NCI-H446 (cell line): ENCODE measurements at places on chromosomes 3 and 15.

DNA sequence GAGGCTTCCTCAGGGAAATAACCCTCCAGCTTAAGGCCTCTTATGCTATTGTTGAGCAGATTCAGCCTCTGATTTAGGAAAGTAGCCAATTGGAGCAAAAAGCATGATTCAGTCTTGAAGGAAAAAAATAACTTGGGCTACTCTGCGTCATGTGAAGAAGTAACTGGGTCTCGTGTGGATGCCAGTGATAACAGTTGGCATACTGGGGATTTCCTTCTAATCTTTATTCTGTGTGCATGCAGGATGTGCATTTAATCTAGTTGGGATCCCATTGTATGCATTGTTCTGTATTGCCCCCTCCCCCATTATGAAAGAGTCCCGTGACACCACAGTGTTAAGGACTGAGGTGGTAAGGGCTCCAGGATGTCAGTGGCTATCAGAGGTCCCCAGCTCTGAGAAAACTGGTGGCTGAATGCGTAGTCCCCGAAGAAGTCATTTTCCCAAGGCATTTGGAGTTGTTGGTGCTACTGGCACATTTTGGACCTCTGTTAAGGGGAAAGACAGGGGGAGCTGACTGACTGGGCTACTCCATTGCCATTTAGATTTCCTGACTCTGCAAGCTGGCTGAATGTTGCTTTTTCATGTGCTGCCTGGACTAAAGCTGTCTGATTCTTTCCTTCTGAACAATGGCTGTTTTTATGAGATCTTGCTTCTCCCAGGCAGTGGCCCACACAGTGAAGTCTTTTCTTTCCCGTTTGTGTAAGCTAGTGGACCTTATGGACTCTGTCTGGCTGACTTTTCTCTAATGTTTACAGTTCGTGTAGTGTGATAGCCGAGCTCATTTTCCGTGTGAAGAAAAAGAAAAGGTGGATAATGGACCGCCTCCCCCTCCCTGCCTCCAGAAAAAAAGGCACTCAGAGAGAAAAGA is 38.4 kb upstream of the TRAK1 start:
- DNase-seq, result no peak

DNA sequence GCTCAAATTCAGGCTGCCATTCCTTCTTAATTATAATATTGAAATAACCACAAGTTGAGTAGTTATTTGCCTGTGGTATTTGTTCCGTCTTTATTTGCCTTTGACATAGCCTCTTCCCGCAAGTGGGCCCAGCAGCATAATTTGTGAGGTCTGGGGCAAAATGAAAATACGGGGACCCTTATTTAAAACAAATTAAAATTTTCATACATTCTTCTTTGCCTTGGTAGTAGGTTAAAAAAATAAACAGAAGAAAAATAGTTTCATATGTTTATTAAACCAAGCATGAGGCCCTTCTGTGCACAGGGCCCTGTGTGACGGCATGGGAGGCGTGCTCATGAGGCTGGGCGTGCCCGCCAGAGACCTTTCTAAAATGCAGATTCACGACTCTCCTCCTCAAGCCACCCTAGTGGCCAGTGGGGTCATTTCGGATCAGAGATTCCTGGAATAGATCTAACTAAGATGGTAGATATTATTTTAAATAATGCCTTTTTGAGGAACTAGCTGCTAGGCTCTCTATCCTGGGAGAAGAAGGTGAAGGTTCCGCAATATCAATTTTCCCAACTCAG is 35.4 kb downstream of the MASP1 start:
- DNase-seq, result no peak

DNA sequence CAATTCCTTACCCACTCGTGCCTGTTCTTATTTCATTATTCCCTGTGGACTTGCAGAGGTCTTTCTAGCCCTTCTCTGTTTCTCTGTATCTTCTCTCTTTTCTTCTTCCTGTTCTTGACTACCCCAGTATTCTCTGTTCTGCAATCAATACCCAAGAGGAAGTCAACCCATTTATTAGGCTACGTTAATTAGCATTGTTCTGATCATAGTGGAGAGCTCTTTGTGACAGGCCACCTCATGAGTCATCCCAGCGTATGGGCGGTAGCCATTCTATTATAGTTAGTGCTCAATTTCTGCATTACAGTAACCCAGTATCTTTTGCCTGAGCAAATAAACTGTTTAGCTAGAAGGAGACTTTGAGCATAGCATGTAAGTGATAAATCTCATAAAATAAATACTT is 259.5 kb upstream of the GRM7 start:
- DNase-seq, result no peak

DNA sequence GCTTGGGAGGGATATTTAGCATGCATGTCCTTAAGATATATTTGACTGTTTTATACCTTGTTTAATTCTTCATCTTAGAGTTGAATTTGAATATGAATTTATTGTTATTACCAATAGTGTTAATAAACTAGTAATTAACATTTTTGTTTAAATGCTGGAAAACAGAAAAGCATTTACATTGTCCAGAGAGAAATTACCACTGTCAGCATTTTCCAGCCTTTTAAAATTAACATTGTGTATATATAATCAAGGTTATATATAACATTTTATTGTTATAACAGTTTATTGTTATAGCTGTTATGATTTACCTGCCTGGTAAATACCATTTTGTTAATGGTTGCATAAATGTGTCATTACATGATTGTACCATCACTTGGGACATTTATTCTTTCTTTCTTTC is 8.0 kb upstream of the P4HTM start:
- DNase-seq, result no peak

DNA sequence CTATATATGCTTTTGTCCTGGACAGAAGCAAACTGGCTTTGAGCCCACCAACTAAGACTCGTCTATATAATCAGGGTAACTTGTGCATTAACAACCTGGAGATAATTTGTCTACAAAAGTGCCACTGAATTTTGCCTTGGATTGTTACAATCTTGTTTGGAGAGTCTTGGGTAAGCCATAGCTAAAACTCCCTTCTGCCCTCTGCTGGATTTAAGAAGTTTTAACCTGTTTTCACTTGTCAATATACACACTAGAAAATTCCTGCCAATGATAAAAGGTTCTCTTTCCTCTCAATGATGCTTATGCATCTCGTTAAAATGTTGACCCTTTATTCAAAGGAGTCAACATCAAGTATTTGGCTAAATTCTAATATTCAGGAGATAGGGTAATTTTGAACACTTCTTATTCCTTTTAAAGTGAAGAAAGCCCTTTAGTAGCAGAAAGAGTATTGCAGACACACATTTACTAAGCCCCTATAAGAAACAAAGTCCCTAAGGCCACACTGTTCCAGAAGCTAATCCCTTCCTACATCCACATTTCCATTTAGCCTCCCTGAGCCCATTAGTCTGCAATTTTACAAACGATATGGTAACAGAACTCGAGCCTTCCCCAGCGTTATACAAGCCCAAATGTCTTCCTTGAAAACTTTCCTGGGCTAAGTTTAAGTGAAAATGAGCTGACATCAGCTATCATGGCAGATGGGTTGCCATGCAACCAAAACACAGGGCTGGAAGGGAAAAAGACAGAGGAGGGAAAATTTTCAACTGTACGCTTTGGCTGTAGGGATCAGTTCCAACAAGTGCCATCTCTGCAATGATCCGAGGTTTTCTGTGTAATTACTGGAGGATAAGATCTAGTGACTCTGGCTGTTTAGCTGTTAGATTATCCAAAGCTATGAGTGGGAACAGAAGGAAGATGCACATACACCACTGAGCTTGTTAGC is 75.9 kb upstream of the FGF12 start:
- DNase-seq, result no peak

DNA sequence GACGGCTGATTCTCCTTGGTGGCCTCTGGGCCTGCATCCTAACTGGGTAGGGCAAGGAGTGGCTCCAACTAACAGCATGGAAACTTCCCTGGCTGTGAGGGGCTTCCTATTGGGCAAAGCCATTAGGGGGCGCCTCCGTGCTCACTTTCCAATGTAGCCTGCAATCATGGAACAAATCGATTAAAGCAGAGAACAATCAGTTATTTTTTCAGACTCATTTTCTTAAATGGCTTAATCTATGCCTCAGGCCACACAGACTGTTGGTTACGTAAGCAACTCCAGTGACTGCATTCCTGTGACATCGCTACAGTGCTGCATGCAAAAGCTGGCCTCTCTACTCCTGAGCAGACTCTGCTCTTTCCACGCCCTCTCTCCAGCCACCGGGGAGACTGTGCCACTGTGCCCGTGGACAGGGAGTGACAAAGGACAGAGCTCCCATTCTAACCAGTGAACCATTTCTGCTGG is 278.9 kb downstream of the KLF13 start:
- DNase-seq, result no peak

GRCh38 chr3:196661400-196661799 is 21.9 kb downstream of the NRROS start:
- no peak for DNase-seq

DNA sequence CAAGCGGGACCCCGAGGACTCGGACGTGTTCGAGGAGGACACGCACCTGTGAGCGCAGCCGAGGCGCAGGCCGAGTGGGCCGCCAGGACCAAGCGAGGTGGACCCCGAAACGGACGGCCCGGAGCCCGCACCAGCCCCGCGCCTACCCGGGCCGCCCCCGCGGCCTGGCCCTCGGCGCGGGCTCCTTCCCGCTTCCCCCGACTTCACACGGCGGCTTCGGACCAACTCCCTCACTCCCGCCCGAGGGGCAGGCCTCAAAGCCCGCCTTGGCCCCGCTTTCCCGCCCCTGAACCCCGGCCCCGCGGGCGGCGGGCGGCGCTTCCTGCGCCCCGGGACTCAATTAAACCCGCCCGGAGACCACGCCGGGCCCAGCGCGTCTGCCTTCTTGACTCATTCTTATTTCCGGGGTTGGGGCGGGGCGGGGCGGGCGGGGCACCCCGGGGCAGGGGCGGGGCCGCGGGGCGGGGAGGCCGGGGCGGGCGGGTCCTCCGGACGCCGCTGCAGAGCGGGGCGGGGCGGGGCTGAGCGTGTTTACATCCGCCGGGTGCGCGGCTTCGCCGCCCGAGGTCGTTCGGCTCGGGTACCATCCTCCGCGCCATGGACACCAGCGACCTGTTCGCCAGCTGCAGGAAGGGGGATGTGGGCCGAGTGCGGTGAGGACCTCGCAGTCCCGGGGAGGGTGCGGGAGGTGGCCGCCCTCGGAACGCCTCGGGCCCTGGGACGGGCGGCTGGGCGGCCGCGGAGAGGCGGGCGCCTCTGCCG is at the start of gene ABTB1:
Gene ABTB1 (plus strand): TSS at position 524 of the 762 bp plus-strand sequence. CDS start 74 bp downstream, at position 598.
- peak; percentile 83 for DNase-seq

- DNase-seq, result no peak
These were observed 31.1 kb upstream of the RYR3 start for GRCh38 chr15:33279613-33280205.

DNA sequence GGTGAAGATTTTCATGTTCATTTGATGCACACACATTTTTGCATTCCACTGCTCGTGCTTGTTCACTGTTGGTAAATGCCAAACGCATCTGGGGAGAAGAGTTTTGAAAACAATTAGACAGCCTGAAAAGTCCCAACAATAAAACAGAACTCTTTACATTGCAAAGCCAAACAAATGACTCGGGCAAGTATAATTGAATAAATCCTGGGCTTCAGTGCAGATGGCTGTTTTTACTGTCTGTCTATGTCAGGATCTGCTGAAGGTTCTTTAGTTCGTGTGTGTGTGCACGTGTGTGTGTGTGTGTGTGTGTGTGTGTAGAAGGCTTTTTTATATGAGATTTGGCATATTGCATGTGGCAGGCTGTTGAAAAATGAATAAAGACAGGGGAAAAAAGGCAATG is 277.5 kb upstream of the CDIN1 start:
- no peak for DNase-seq
